ENCODE measurements at places on chromosomes 1 and 21. TPM values are rescaled to one million over a fixed set of nuclear protein-coding genes. Genes with fewer than 3 reads are reported as not detected.

GRCh38 chr1:4045397-4046010 lies 145.4 kb upstream of the C1orf174 start:
- H3K4me3 ChIP-seq = no peak overlapping the region
- no peaks in the 10 kb centered on the region for H3K27me3 ChIP-seq
- no peak overlapping the region for H3K27ac ChIP-seq
- no peaks in the 10 kb centered on the region for H3K36me3 ChIP-seq
- DNase-seq = no peak

- no peak for DNase-seq
- no peaks in the 10 kb centered on the region for H3K27me3 ChIP-seq
- H3K36me3 ChIP-seq = peaks cover 70% of the 10 kb centered on the region
- no peak overlapping the region for H3K4me3 ChIP-seq
- no peaks in the 10 kb centered on the region for H3K4me1 ChIP-seq
These were observed 21.2 kb downstream of the MCM3AP start for GRCh38 chr21:46264046-46264689.

DNA sequence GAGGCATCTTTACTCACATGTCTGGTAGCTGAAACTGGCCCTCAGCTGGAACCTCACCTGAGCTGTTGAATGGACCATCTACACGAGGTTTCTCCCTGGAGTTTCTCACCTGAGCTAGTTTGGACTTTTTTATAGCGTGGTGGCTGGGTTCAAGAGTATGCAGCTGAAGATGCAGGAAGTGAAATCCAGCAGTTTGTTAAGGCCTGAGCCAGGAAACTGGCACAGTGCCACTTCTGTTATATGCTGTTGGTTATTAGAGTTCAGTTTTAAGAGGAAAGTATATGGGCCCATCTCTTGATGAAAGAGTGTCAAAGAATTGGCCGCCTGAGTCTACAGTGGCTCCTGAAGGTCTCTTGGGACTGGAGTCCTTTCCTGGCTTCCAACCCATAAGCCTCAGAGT lies 35.6 kb downstream of the STUM start:
- H3K36me3 ChIP-seq = no peaks in the 10 kb centered on the region
- no peak overlapping the region for H3K4me3 ChIP-seq
- H3K4me1 ChIP-seq = peaks cover 11% of the 10 kb centered on the region
- no peak overlapping the region for H3K27ac ChIP-seq
- H3K27me3 ChIP-seq = no peaks in the 10 kb centered on the region
- no peak for DNase-seq

GRCh38 chr1:6235296-6235677 lies 477 bp downstream of the ICMT start:
- peak overlapping the region; percentile 85 for H3K4me3 ChIP-seq
- peaks cover 7% of the 10 kb centered on the region for H3K36me3 ChIP-seq
- H3K27me3 ChIP-seq = peaks cover 7% of the 10 kb centered on the region
- DNase-seq = no peak
- H3K27ac ChIP-seq = no peak overlapping the region

GRCh38 chr1:157249326-157249725 lies 111.1 kb upstream of the ETV3 start:
- H3K4me3 ChIP-seq = no peak overlapping the region
- no peaks in the 10 kb centered on the region for H3K4me1 ChIP-seq
- DNase-seq = no peak
- no peak overlapping the region for H3K27ac ChIP-seq
- no peaks in the 10 kb centered on the region for H3K27me3 ChIP-seq

CD1D gene
- 1.9 TPM for total RNA-seq

SYT6 gene
- total RNA-seq = 0.85 TPM

RNU1-2 gene
- under 0.01 TPM for total RNA-seq

KISS1 gene
- total RNA-seq = not detected

CD2 gene
- total RNA-seq = 3.0 TPM

Measured in thoracic aorta (tissue), 2 donors.